Sigmoid colon (tissue), 7 donors: ENCODE measurements at places on chromosomes 1 and 21.

DNA sequence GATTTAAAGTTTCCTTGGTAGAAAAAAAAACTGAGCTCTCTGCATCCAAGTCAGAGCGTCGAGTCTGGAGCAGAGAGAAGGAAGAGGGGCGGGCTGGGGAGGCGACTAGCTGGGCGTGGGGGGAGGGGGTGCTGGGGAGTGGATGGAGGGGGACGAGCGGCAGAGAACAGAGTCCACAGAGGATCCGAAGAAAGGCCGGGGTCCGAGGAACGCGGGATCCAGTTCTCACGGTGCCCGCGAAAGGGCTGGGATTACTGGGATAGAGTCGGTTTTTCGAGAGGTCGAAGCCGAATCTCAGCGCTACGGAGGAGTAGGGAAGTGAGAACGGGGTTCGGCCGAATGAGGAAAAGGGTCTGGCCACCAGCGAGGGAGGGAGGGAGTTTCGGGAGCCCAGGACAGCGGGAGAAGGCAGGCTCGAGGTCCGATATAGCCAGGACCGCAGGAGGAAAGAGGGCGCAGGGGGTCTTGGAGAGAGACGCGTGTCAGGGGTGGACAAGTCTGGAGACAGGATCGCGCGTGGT lies 665 bp downstream of the DAB1 start:
- H3K27ac ChIP-seq = no peak overlapping the region
- no peak for DNase-seq
- H3K36me3 ChIP-seq = no peaks in the 10 kb centered on the region
- peak overlapping the region; percentile 51 for H3K4me3 ChIP-seq

DNA sequence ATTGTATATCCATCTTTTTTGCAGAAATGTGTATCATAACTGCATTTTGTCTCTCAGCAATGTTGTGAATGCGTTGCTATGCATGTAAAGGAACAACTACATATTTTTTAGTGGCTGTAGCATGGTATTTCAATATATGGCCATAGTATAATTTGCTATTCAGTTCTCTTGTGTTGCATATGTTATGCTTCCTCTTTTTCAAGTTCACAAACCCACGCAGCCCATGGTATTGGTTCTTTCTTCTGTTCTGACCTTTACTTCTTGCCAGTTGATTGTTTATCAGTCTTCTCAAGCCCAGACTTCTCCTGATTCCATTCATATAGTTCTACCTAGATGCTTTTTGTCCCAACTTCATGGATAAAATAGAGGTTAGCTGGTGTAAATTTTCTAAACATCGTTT lies 6.1 kb downstream of the SLC22A15 start:
- H3K4me1 ChIP-seq = no peaks in the 10 kb centered on the region
- H3K27ac ChIP-seq = no peak overlapping the region
- DNase-seq = no peak
- no peaks in the 10 kb centered on the region for H3K27me3 ChIP-seq
- H3K4me3 ChIP-seq = no peak overlapping the region

- no peaks in the 10 kb centered on the region for H3K4me1 ChIP-seq
- DNase-seq = no peak
- no peaks in the 10 kb centered on the region for H3K27me3 ChIP-seq
- no peak overlapping the region for H3K27ac ChIP-seq
Observed at GRCh38 chr1:169288011-169288414, 79.6 kb downstream of the NME7 start.

DNA sequence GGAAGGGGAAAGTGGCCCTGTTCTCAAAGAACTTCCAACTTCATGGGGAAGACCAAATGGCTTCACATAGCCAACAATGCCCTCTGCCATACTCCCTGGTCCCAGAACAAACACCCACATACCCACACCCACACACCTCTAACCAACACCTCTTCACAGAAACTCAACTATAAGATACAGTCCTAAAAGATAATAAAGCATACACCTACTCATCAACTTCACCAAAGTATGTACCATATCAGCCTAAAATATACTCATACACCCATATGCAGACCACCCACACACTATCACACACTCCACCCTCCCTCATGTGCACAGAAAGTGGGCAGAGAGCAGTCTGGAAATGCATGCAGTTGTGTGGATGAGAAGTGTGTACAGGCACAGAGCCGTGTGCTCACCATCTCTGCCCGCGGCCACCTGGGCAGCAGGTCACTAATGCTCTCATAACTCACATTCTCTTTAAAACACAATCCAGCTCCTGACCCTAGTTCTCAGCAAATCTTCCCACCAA lies 27.7 kb downstream of the IQGAP3 start:
- DNase-seq = peak; percentile 10
- H3K4me3 ChIP-seq = no peak overlapping the region
- no peaks in the 10 kb centered on the region for H3K27me3 ChIP-seq
- H3K36me3 ChIP-seq = no peaks in the 10 kb centered on the region

- H3K36me3 ChIP-seq = no peaks in the 10 kb centered on the region
- no peak overlapping the region for H3K4me3 ChIP-seq
- H3K27ac ChIP-seq = no peak overlapping the region
- no peaks in the 10 kb centered on the region for H3K4me1 ChIP-seq
- DNase-seq = peak; percentile 24
- H3K27me3 ChIP-seq = peaks cover 2% of the 10 kb centered on the region
Observed at GRCh38 chr1:29543586-29543985, 307.3 kb downstream of the PTPRU start.

GRCh38 chr1:61215119-61215518 lies 132.8 kb downstream of the NFIA start:
- H3K27me3 ChIP-seq = no peaks in the 10 kb centered on the region
- H3K27ac ChIP-seq = no peak overlapping the region
- H3K4me3 ChIP-seq = no peak overlapping the region
- no peak for DNase-seq

DNA sequence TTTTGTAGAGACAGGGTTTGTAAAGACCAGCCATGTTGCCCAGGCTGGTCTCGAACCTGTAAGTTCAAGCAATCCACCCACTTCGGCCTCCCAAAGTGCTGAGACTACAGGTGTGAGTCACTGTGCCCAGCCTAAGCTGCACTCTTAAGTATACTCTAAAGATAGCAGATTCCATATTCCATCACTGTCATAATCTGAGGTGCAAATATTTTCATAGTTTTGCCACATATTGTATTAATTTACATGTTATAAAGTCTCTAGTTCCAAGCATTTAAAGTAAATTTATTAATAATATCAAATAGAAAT lies 121.3 kb downstream of the HFM1 start:
- H3K4me1 ChIP-seq = no peaks in the 10 kb centered on the region
- no peak overlapping the region for H3K4me3 ChIP-seq
- no peaks in the 10 kb centered on the region for H3K36me3 ChIP-seq
- no peak overlapping the region for H3K27ac ChIP-seq

DNA sequence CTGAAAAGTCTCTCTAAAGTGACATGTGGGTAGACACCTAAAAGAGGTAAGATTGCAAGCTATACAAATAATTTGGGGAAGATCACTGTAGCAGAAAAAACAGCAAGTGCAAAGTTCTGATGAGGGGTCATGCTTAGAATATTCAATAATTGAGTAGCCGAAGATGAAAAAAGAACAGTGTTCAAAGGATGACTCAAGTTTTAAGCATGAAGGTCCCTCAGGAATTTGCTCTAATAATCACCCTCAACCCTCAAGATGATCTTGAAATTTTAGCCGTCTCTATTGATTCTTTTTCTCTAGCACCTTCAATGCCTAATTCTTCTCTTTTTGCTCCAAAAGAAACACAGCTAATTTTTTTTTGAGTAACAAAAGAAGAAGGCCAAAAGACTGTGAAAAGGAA lies 190.6 kb upstream of the ZNHIT6 start:
- no peak for DNase-seq
- H3K36me3 ChIP-seq = no peaks in the 10 kb centered on the region
- no peaks in the 10 kb centered on the region for H3K4me1 ChIP-seq

DNA sequence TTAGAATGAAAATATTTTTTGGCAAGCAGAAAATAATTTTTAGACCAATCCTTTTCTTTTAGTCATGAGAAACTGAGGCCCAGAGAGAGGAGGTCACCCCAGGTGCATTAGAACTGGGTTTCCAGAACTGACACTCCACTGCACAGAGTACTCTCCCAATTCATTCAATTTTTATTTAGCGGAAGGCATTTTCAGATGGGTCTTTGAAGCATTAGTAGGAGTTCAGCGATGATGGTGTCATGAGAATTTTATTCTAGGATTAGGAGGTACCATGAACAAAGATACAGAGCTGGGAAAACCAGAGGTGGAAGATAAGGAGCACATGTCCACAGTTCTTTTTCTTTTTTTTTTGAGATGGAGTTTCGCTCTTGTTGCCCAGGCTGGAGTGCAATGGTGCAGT lies 2.3 kb downstream of the PCSK9 start:
- DNase-seq = no peak
- peaks cover 10% of the 10 kb centered on the region for H3K4me1 ChIP-seq
- H3K27me3 ChIP-seq = no peaks in the 10 kb centered on the region
- no peak overlapping the region for H3K27ac ChIP-seq
- no peak overlapping the region for H3K4me3 ChIP-seq

GRCh38 chr1:167791281-167792187 lies 69.8 kb downstream of the MPZL1 start:
- H3K4me3 ChIP-seq = no peak overlapping the region
- peak overlapping the region; percentile 30 for H3K27ac ChIP-seq
- peak; percentile 92 for DNase-seq
- H3K36me3 ChIP-seq = peaks cover 3% of the 10 kb centered on the region
- H3K4me1 ChIP-seq = peaks cover 10% of the 10 kb centered on the region

GRCh38 chr21:45224189-45224938 lies 63.3 kb downstream of the POFUT2 start:
- peaks cover 10% of the 10 kb centered on the region for H3K4me1 ChIP-seq
- H3K36me3 ChIP-seq = peaks cover 33% of the 10 kb centered on the region
- H3K27me3 ChIP-seq = no peaks in the 10 kb centered on the region
- H3K27ac ChIP-seq = no peak overlapping the region
- H3K4me3 ChIP-seq = no peak overlapping the region

GRCh38 chr1:29282135-29282923 lies 46.0 kb downstream of the PTPRU start:
- H3K36me3 ChIP-seq = no peaks in the 10 kb centered on the region
- no peak overlapping the region for H3K27ac ChIP-seq
- DNase-seq = no peak
- H3K4me3 ChIP-seq = no peak overlapping the region
- H3K4me1 ChIP-seq = no peaks in the 10 kb centered on the region

DNA sequence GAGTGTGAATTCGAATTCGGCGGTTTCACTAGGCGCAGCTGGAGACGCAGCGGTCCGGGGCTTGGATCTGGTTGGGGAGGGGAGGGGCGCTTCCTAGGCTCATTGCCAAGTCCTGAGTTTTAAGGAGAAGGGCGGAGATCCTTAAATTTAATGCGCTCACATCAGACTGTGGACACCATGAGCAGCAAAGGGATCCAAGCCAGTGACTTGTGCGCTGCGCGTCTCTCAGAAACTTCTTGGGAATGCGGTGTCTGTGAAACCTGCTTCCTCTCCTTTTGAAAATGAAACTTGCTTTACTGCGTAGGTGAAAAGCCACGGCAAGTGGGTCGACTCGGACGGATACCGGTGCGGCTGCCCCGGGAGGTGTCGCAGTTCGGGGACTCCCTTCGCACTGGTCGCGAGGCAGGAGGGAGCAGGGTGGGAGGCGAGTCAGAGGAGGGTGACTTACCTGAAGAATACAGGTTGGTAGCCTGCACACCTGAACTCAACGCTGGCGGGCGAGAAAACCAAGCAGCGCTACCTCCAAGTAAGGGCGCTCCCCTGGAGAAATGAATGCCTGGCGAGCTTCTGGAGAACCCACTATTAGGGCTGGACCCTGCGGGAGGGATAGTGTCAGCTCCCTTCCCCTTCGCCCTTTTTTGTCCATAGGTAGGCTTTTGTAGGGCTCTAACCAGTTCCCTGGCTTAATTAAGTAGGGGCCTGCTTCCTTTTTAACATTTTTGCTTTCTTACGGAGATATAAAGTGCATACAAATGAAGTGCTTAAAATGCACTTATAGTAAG lies 992 bp downstream of the TENT5C start:
- peak overlapping the region; percentile 82 for H3K4me3 ChIP-seq
- H3K36me3 ChIP-seq = no peaks in the 10 kb centered on the region
- peaks cover 28% of the 10 kb centered on the region for H3K4me1 ChIP-seq
- DNase-seq = peak; percentile 72
- peak overlapping the region; percentile 87 for H3K27ac ChIP-seq

- no peaks in the 10 kb centered on the region for H3K4me1 ChIP-seq
- H3K27ac ChIP-seq = no peak overlapping the region
- no peaks in the 10 kb centered on the region for H3K27me3 ChIP-seq
Observed at GRCh38 chr1:245234217-245235081, 79.7 kb downstream of the KIF26B start.

DNA sequence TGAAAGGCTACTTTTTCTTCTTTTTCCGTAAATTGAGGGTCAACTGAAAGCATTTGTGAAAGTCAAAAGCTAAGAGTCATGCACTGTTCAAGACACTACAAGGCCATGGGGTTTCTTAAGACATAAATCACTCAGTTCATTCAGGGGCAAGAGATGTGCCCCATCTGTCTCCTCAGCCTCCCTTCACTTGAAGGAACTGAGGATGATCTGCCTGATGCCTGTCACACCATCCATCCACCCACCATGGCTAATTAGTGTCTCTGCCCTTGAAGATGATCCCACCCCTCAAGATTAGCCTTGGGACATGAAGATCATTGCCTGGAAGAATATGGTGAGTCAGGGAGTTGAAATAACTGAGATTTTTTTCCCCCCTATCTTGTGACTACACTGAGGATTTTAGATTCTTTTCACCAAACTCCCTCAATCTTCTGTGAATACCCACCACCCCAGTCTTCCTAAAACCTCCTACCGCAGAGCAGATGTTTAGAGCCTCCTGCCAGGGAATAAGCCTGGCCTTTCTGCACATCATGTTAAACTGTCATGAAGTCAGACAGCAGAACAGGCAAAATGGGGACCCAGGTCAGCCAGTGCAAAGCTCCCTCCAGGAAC lies 88.6 kb upstream of the LMO4 start:
- H3K4me3 ChIP-seq = no peak overlapping the region
- H3K27me3 ChIP-seq = no peaks in the 10 kb centered on the region
- no peak overlapping the region for H3K27ac ChIP-seq
- no peaks in the 10 kb centered on the region for H3K36me3 ChIP-seq
- H3K4me1 ChIP-seq = no peaks in the 10 kb centered on the region

DNA sequence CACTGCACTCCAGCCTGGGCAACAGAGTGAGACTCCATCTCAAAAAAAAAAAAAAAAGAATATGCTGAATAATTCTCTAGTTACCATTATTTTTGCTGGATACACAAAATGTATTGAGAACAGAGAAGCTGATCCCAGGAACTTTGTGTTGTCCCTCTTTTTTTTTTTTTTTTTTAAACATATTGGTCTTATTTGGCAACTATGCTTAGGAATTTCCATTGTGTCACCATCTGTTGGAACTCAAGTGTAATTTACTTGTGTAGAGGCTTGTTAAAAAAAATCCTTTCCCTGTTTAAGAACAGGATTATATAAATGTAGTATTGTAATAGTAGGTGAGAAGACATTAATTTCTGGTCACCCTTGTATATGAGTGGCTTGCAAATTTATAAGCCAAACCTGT lies 28.6 kb downstream of the CAMSAP2 start:
- no peak overlapping the region for H3K4me3 ChIP-seq
- peaks cover 5% of the 10 kb centered on the region for H3K4me1 ChIP-seq
- no peaks in the 10 kb centered on the region for H3K27me3 ChIP-seq
- H3K27ac ChIP-seq = no peak overlapping the region
- DNase-seq = no peak

- H3K4me1 ChIP-seq = no peaks in the 10 kb centered on the region
- no peaks in the 10 kb centered on the region for H3K36me3 ChIP-seq
- peaks cover 10% of the 10 kb centered on the region for H3K27me3 ChIP-seq
- peak overlapping the region; percentile 26 for H3K4me3 ChIP-seq
- no peak overlapping the region for H3K27ac ChIP-seq
Observed at GRCh38 chr1:165445388-165445787, 462 bp upstream of the RXRG start.

GRCh38 chr1:180173952-180174351 lies 19.3 kb downstream of the QSOX1 start:
- no peaks in the 10 kb centered on the region for H3K27me3 ChIP-seq
- H3K36me3 ChIP-seq = no peaks in the 10 kb centered on the region
- peak overlapping the region; percentile 8 for H3K27ac ChIP-seq
- peaks cover 19% of the 10 kb centered on the region for H3K4me1 ChIP-seq
- peak; percentile 97 for DNase-seq
